ENCODE measurements at places on chromosomes 4 and X. TPM values are rescaled to one million over a fixed set of nuclear protein-coding genes. Genes with fewer than 3 reads are reported as not detected.

DNA sequence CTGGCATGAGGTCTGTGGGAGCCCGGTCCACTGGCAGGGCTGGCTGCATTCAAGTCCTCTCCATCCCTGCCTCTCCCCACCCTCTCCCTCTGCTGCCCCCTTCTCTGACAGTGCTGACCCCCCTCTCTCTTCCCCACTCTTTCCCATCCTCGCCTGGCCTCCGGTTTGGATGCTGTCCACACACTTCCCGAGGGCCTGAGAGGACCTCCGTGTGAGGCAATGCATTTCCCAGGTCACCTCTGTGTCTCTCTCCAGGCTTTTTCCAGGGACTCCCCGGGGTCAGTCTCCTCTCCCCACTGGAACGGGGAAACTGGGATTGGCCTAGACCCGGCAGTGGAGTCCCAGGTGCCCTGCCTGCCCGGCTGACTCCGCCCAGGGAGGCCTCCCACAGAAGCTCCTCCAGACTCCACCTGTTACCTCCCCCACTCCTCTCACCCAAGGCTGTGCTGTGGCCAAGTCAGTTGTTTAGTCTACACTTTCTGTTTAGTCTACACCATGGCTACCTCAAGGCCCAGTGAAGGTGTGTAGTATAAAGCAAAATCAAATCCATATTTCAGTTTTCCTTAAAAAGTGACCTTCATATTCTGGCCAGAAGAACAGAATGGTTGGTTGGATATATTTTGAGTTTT, 146.8 kb downstream of the PTTG2 start:
- no peak for DNase-seq

DNA sequence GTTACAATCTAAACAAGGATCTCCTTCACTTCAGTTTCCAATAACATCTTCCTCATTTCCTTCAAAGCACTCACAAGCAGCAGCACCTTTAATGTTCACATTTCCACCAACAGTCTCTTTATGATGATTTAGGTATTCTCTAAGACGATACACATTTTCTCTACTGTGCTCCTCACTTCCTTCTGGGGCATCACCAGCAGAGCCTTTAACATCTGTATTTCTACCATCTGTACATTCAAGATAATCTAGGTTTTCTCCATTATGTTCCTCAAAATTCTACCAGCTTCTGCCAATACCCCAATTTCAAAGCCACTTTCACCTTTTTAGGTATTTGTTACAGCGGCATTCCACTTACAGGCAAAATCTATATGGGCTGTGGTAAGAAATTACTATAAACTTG, 80.6 kb downstream of the FBXW7 start:
- DNase-seq, result no peak

DNA sequence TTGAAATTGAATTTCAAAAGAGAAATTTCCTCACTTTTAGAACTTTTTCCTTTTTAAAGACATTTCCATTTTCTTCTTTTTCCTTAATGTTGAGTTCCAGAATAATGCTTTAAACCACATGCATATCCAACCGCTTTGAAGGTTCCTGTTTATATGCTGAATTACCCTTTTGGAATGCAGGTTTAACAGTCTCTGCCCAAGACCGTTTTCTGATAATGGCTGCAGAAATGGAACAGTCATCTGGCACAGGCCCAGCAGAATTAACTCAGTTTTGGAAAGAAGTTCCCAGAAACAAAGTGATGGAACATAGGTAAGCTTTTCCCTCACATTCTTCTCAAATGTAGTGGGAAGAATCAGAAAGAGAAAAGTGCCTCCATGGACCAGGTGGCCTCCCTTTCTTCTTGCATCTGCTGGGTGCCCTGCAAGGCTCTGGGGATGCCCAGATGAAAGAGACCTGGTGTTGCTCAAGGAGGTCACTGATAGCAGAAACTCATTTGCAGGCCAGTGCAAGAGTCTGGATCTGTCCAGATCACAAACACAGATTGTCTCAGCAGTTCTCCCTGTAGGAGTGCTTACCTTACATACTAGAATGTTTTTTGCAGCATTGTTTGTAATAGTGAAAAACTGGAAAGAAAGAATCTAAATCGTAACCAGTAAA, 42.9 kb downstream of the MOSPD2 start:
- peak; percentile 2 for DNase-seq

The HSD17B13 gene
- not detected for polyA plus RNA-seq

- DNase-seq, result no peak
These were observed 48.5 kb downstream of the APOOL start for GRCh38 chrX:85052205-85052604.

DNA sequence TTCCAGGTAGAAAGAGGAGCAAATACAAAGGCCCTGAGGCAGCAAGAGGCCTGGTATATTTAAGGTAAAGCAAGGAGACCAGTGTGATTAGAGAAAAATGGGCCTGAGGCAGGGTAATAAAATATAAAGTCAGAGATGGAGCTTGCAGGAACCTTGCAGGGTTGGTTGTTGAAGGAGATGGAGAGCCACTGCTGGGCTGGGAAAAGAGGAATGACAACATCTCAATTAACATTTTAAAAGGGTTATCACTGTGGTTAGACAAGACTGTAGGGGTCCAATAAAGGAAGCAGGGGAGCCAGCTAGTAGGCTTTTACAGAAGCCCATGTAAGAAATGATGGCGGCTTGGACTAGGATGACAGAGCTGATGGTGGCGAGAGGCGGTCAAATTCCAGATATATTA, 205.5 kb upstream of the MBNL3 start:
- DNase-seq, result no peak

The SPANXN4 gene
- polyA plus RNA-seq, result not detected

The MAMLD1 gene
- polyA plus RNA-seq, result 1.4 TPM

- DNase-seq, result no peak
These were observed 33.5 kb upstream of the ESX1 start for GRCh38 chrX:104288269-104288668.

DNA sequence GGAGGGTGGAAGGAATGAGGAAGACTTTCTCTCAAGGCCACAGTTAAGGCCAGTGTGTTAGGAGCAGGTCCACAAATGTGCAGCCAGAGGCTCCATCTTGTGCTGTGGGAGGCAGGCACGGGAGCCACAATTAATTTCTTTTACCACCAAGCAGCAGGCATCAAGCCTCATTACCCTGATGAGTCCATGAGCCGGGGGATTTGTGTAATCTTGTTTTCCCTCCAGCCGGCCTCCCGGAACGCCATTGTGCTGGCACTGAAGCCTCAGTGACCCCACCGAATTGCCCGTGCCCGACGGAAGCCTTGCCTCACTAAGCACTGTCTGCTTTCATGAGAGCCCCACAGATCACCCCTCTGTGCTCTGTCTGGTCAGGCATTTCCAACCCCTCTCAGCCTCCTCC, 154.7 kb upstream of the STX18 start:
- DNase-seq, result peak; percentile 80

GRCh38 chr4:72119946-72120345, 88.1 kb downstream of the NPFFR2 start:
- DNase-seq, result no peak

DNA sequence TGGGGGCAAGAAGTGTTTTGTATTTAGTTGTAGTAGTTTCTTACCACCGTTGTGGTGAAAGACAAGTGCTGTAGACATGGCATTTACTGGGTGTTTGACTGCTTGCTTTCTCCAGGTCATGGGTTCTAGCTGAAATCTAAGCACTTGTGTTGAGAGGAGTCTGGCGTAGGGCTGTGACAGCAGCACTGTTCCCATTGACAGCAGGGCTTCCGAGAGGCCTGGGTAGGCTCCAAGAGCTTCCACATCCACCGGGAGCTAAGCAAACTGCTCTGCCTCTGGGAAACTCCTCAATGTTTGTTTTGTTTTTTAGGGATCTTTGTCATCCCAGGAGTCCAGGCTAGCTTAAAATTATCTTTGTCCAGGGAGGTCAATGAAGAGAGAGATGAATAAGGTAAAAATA, 44.3 kb downstream of the BMPR1B start:
- DNase-seq, result no peak

- DNase-seq, result no peak
These were observed 25.0 kb upstream of the CD38 start for GRCh38 chr4:15753081-15753480.

DNA sequence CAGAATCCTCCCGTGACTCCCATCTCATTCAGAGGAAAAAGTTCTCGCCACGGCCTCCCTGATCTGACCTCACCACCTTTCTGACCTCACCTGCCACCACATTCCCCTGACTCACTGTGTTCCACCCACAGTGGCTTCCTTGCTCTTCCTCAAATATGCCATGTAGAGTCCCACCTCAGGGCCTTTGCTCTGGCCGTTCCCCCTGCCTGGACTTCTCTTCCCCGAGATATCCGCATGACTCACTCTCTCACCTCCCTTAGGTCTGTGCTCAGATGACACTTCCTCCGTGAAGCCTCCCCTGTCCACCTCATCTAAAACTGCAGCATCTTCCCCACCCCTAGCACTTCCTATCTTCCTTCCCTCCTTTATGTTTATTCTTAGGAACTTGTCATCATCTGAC, 7.2 kb upstream of the TSPYL2 start:
- peak; percentile 23 for DNase-seq

DNA sequence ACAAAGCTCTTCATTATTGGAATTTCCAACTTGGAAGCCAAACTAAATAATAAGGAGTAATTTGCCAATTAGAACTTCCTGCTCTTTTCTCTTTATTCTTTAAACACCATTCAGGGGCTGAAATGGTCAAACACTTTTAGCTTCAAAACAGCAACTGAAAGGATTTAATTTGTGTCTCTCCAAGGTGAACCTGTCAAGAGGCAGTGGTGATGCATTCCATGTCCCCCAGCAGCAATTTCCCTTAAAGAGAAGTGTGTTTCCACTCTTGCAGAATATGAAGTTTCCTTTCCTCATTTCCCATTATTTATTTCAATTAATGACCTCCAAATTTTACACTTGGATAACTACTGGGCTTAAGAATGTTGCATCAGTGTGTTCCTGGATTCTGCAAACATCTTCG, 156.0 kb downstream of the COL25A1 start:
- DNase-seq, result no peak

The GPR119 gene
- polyA plus RNA-seq, result not detected

GRCh38 chr4:8644461-8644891, 51.9 kb downstream of the CPZ start:
- DNase-seq, result no peak

DNA sequence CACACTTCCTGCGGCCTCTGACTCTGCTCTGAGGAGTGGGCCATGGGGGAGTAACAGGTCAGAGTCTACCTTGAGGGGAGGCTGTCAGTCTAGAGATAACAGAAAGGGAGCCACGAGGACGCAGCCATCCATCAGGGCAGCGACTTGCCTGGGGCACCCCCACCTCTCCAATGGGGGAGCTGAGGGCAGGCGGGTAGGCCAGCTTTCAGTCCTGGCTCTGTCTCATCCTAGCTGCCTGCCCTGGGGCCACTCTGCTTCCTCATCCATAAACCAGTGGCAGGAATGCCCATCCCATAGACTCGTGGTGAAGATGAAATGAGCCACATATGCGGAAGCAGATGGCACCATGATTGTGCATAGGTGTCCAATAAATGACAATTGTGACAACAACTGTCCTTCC, 13.2 kb downstream of the MAGED2 start:
- DNase-seq, result no peak

The RNF212 gene
- polyA plus RNA-seq, result 20.8 TPM

DNA sequence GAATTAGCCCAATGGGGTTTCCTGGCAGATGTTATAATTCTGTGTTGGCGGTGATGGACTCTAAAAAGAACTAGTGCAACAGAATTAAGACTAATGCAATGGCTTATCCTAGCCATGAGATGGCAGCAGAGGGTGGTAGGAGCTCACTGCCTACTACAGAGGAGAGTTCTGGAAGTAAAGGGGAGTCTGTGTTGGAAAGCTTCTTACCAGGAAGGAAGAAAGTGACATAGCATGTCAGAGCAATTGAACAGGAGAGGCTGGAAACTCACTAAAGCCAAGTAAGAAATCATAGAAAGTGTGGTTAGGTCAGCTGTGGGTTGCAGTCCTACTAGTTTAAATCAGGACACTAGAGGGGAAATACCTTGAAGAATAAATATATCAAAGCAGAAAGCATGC, 6.3 kb upstream of the TRPC5OS start:
- no peak for DNase-seq

- no peak for DNase-seq
These were observed 561.5 kb downstream of the BCOR start for GRCh38 chrX:39536211-39536610.

- peak; percentile 94 for DNase-seq
These were observed at the start of gene PPID for GRCh38 chr4:158722917-158723793. TSS of gene PPID (minus strand) at chr4:158723396. CDS start at chr4:158723288, 108 bp downstream.

GRCh38 chr4:154640999-154641398, 28.5 kb upstream of the FGG start:
- DNase-seq, result no peak

DNA sequence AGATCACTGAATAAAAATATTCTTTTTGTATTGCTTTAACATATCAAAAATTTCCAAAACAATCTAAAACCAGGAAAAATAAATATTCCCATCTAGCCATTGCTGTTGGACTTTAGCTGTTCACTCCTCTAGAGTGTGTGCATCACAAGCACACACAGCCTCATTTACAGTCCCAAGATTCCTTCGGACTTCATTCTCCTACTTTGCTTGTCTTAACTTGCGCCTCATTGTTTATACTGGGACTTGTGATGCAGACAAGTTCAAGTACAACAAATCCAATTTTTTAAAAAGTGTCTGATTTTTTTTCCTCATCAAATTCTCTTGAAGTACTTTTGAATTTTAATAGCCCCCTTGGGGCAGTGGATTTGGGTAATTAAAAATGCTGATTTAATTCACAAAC, 55.6 kb downstream of the TLL1 start:
- no peak for DNase-seq

The LRAT gene
- polyA plus RNA-seq, result 0.15 TPM

- DNase-seq, result peak; percentile 66
These were observed 106.5 kb upstream of the STOX2 start for GRCh38 chr4:183798301-183799253.

- DNase-seq, result no peak
These were observed 35.7 kb upstream of the NDST4 start for GRCh38 chr4:115149106-115149505.

GRCh38 chr4:30866907-30867306, 146.7 kb downstream of the PCDH7 start:
- DNase-seq, result no peak

DNA sequence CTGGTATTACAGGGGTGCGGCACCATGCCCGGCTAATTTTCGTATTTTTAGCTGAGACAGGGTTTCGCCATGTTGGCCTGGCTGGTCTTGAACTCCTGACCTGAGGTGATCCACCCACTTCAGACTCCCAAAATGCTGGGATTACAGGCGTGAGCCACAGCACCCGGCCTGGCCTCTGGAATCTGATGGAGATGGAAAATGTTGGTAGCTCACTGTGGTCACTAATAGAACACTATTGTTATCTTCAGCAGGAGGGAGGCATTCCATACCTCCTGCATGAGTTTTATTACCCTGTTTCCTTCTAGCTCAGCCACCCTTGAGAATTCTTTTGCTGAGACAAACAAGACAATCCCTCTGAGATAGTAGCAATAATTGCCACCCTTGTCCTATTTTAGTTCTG, 105.0 kb downstream of the SHROOM3 start:
- no peak for DNase-seq
